ENCODE measurements at places on chromosomes 11 and 22.

DNA sequence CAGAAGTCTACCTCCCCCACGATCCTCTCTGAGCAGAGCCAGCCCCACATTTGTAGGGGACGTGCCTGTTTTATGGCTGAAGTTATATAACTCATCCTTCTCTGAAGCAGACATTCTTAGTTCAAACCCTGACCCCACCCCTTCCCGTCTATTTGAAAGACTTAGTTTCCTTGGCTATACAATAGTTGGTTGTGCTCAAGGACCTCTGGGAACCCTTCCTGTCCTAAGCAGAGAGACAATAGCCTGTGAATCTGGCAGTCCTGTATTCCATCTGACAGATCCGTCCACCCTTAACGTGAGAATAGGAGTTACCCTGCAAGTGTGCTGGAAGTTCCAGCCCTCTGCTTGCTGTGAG, 75.2 kb downstream of the MN1 start:
- DNase-seq, result no peak

GRCh38 chr11:29934115-29934638, 82.7 kb downstream of the KCNA4 start:
- DNase-seq, result no peak

DNA sequence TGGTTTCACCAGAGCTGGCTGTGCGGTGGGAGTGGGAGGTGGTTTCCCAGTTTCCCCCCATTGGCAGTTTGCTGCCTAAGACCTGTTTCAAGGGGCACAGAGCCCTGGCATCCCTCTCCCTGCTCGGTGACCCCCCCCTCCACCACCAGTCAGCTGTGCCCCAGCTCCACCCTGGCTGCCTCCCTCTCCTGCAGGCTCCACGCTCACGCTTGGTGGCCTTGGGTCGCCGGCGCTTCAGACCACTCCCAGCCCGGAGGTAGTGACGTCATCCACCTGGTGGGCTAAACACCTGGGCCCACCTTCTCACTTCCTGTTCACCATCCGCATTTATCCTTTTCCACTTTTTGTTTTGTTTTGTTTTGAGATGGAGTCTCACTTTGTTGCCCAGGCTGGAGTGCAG, 7.8 kb downstream of the GAL start:
- DNase-seq, result no peak

GRCh38 chr22:27800250-27801201, 1.0 kb downstream of the MN1 start:
- peak; percentile 60 for DNase-seq

DNA sequence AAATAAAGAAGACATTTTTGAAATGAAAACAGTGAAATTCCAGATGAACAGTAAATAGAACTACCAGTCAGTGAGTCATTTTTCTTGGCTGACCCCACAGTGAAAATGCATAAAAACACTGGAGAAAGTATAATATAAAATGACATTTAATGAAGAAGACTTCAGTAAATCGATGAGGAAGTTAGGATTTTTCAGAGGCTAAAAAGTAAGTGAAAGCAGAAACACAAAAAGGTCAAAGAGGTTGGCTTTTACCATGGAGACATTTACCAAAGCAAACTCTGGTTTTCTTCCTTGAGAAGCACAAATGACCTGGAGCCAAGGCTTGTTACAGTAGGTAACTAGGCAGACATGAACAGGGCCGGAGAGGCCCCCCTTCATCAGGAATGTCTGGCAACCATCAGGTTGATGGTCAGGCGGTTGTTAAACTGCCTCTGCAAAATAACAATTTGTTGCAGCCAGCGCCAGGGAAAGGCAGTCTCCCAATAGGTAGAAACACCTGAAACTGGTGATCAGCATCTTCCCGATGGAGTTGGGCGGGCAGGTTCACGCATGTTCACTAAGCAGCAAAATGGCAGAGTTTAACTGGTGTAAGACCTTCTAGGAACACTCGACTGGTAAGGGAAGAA, 16.7 kb upstream of the TMEM123 start:
- DNase-seq, result no peak

DNA sequence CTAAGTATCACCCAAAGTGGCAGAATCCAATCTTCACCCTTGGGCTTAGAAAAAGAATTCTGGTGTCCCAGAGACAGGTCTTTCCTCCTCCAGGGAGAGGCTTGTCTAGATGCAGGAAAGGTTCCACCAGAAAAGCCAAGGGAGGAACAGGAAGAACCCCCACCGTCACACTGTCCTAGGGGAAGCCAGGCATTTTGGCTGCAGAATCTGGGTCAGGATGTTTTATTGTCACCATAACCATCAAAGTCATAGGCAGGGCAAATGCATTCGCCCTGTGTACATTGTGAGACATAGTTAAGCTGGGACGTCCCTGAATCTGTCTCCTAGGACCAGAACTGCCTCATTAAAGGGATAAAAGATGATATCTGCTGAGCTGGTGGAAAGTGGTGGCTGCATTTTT, 590.5 kb downstream of the OPCML start:
- no peak for DNase-seq

DNA sequence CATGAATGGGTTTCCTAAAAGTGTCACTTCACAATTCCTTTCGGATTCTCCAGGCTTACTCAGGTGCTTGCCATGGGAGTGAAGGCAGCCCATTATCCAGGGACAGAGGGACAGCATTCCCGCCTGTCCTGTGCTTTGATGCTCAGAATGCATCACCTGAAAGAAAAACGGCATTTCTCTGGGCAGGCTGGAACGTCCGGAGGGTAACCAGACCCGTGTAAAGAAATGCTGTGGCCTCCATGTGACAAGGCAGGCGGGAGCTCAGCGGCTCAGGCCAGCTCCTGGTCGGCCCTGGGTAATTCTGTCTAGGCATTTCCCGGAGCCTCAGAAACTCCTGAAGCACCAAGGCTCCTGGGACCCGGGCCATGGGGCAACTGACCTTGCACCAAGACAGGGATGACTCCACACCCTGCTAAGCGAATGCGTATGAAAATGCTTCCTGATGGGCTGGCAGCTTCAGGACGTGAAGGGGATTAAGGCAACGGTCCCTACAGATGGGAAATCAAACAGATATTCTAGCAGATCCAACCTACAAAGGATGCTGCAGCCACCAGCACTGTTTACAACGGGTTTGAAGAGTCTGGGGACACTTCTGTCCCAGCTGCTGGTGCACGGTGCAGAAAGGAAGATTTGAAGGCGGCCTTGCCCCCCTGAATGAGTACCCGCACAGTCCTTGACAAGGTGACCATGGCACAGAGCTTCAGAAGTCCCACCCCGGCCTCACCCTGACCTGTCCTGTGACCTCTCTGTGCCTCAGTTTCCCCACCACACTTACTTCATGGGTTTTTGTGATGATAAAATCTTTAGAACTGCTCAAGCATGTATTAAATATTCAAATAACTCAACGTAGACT, 13.6 kb upstream of the FGF3 start:
- no peak for DNase-seq

DNA sequence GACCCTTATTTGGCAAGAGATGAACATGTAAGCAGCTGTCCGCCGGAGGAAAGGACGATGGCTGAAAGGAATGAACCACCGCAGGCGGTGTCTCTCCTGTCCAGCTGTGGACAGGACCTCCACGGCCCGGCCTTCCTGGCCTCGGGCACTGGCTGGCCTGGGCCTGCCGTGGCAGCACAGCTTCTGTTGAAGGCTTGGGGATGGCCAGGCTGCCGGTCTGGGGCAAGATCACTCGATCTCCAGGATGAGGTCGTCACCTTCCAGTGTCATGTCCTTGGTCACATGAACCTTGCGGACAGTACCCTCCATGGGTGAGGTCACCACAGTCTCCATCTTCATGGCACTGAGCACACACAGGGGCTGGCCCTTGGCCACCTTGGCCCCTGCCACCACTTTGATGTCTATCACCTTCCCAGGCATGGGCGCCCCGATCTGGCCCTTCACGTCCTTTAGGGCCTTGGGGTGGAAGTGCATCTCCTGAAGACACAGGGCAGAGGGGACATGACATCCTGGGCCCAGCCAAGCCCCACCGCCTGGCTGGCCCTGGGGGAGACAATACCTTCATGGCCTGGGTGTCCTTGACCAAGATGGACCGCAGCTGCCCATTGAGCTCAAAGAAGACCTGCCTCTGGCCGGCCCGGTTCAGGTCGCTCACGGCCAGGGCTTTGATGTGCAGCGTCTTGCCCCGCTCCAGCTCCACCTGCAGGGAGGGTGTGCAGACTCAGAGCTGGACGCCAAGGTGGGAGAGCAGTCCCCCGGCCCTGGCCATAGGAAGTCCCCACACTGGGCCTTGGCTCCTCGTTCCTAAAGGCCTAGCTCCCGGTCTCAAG, 5.6 kb downstream of the RCE1 start:
- DNase-seq, result no peak

DNA sequence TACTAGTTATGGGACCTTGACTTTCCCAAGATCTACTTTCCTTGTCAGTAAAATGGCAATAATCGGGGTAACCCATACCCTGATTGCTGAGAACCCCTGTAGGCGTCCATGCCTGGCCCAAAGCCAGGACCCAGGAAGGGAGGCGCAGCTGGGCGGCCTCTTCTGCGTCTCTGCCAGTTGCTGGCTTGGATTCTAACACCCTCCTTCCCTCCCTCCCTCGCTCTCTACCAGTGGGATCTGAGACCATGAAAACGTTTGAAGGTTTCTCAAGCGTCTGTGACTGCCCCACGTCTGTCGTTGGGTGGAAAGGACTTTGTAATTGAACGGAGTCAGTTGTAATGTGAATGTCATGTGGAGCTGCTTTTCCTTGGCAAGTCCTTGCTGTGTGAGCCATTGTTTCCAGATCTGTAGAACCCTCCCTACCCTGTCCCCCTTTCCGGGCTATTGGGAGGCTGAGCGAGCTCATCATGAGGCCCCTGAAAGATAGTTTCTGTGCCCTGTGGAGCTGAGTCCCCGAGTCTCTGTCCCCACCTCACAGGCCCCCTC, 47.8 kb downstream of the PARVB start:
- no peak for DNase-seq

GRCh38 chr22:30435674-30436126, 10.1 kb downstream of the MTFP1 start:
- no peak for DNase-seq

DNA sequence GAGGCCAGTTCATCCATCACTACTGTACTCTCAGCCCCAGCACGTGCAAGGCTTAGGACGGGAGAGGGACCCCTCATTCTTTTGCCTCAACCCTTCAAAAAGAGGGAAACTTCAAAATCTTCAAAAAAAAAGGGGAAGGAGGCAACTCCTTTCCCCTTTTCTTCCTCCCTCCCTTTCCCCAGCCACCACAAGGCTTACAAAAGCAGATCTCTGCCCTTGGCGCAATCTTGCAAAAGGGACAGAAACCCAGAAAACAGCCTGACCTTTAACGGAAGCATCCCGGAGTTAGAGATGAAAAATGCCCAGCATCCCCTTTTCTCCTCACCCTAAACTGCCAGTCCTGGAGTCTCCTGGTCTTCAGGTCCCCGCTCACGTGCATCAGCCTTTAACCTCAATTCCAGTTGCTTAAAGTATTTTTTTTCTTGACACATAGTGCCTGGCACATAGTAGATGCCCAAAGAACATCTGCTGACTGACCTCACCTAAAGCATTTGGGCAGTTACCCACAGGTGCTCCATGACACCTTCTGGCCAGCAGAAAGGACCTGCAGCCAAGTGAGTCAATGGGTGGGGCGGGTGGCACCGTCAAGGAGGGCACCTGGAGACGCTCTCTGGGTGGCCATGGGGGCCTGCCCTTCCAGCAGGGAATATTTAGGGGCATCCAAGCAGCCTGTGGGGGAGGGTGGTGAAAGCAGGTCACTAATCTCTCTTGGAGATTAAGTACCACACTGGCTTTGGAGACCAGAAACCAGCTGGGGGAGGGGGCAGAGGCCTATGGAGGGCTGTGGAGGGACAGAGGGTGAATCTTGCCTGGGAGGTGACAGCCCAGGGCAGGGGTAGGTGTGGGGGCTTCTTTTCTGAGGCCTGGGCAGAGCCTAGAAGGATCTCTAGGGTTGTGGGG, 16.3 kb downstream of the NECTIN1 start:
- no peak for DNase-seq

GRCh38 chr11:128174465-128175291, 412.7 kb downstream of the ETS1 start:
- no peak for DNase-seq

- DNase-seq, result no peak
Observed at GRCh38 chr11:59847626-59848025, 2.3 kb upstream of the CBLIF start.

- no peak for DNase-seq
Observed at GRCh38 chr11:83078269-83078668, 6.6 kb upstream of the RAB30 start.

Data from mammary epithelial cell (primary cell).